Pancreas (tissue), 10 donors: ENCODE measurements at places on chromosomes 11 and 22. TPM values are rescaled to one million over a fixed set of nuclear protein-coding genes. Genes with fewer than 3 reads are reported as not detected.

Gene CHST1
- total RNA-seq = 0.29 TPM

DNA sequence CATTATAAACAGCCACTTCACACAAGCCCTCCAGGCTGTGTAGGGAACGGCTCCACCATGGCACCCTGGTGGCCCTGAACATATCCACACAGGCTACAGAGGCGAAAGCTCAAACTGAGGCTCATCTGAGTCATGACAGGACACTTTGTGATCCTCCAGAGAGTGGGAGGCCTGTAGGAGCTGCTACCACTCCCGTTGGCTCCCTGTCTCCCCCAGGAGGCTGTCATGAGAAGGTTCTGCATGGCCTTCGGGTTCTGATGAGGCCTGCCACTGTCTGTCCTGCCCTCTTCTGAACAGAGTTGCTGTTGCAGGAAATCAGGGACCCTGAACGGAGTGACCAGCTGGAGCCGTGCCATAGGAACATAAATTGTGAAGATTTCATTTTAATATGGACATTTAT, 23.8 kb upstream of the ALDH3B2 start:
- no peak for DNase-seq

Gene POLR2L
- 63.1 TPM for total RNA-seq

DNA sequence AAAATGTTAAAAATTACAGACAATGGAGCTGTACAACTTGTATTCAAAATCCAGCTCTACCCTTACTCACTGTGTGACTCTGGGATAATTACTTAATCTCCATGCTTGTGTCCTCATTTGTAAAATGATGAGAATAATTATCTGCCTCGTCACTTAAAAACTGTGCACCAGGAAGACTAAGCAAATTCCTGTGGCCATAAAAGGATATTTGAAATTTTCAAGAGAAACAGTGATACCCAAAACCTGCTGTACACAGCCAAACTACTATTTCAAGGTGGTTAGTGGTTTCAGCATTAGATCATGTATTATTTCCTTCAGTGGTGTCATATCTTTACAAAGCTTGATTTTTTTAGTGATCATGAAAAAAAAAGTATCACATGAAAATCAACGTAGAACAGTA, 136.9 kb downstream of the METTL15 start:
- no peak for DNase-seq

Gene CBX7
- total RNA-seq = 24.3 TPM

DNA sequence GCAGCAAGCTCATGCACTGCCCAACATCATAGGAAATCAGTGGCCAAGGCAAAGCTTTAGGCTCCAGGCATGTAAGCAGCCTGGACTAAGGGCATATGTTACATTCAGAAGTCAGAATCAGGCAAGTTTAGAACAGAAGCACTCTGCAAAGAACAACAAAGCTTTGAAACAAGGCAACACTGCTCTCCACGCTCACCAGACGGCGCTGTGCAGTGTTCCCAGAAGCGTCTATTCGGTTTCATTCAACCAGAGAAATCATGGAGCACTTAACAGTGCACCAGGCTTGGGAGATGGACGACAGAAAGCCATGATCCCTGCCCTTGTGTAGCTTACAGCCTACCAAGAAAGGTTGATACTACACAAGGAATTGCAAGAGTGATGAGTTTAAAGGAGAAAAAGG, 555.8 kb downstream of the BUD13 start:
- peak; percentile 43 for DNase-seq

DNA sequence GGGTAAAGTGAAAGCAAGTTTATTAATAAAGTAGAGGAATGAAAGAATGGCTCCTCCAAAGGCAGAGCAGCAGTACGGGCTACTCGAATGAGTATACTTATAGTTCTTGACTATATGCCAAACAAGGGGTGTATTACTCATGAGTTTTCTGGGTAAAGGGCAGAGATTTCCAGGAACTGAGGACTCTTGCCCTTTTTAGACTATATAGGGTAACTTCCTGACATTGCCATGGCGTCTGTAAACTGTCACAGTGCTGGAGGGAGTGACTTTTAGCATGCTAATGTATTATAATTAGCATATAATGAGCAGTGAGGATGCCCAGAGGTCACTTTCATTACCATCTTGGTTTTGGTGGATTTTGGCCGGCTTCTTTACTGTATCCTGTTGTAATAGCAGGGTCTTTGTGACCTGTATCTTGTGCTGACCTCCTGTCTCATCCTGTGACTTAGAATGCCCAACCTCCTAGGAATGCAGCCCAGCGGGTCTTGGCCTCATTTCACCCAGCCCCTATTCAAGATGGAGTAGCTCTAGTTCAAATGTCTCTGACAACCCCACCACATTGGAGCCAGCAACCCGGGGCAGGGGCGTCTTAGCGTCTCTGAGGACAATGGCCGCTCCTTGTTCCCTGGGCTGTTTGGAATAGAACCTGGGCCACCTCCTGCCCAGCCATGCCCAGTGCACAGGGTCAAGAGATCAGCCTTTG, 34.9 kb upstream of the CD82 start:
- no peak for DNase-seq

- no peak for DNase-seq
Measured at GRCh38 chr22:29838599-29838956, 504 bp upstream of the ASCC2 start.

GRCh38 chr11:109512680-109513079, 90.7 kb downstream of the C11orf87 start:
- no peak for DNase-seq

GRCh38 chr22:22358152-22358551, 113.6 kb downstream of the VPREB1 start:
- DNase-seq = no peak
